ENCODE measurements at places on chromosomes 1 and 21.

DNA sequence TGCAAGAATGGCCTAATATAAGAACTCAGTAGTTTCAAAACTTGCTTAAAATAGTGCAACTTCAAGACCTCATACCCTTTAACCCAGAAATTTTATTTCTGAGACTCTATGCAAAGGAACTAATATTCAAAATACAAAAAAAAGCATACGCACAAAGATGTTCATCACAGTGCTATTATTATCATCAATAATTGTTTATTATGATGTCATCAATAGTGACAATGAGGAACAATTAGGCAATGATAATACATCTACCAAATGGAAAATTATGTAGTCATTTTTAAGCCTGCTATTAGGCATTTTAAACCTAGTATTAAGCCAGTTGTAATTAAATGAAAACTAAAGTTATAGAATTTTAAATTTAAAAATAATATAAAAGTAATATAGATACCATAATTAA, 3.3 kb downstream of the TTLL7 start:
- no peak for DNase-seq

DNA sequence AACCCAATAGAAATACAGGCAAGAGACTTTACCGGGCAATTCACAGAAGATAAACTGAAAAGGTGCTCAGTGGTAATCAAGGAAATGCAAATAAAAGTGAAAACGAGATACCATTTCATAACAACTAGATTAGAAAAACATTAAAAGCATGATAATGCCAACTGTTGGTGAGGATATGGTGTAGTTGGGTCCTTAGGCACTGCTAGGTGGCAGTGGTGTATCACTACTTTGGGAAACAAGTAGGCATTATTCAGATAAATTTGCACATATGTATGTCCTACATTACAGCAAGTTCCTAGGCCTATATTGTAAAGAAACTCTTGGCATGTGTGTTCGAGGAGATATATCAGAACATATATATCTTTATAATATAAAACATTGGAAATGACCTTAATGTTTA, 31.0 kb downstream of the AZIN2 start:
- DNase-seq, result no peak

- no peak for DNase-seq
Measured at GRCh38 chr1:245304698-245305097, 149.9 kb downstream of the KIF26B start.

DNA sequence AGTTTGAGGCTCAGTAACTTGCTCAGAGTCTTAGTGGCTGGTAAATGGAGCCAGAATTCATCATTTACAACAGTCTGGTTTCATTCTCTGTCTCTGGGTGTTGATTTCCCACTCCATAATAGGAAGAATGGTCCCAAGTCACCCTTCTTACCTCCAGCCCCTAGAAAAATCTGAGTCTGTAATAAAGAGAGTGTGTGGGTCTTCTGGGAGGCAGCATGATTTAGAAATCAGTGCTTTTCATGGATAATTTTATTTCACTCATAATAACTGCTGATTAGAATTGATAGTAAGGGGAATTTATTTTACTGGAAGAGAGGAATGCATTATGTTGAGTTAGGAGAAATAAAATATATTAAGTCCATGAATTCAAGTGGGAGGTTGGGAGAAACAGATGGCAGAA, 2.1 kb downstream of the PLA2G2D start:
- no peak for DNase-seq

DNA sequence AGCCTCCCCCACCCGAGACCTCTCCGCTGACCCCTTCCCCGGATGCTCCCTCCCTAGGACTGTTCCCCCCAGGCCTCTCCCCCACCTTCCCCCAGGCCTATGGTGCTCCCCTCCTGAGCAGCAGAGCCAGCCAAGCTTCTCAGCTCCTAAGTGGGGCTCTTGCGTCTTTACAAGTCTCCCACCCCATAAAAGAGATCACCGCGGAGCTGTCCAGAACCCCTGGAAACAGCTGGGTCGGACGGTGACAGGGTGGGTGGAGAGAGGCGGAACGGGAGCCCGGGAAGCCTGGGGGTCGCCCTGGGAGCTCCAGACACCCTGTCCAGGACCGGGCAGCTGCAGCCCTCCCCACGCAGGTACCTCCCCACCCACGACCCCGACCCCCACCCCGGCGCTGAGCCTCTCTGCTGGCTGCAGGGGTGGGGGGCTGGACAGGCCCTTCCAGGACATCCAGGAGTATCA, 61.2 kb downstream of the WNT9A start:
- DNase-seq, result no peak

- DNase-seq, result no peak
Measured at GRCh38 chr1:53368314-53369033, 40.6 kb upstream of the LRP8 start.

DNA sequence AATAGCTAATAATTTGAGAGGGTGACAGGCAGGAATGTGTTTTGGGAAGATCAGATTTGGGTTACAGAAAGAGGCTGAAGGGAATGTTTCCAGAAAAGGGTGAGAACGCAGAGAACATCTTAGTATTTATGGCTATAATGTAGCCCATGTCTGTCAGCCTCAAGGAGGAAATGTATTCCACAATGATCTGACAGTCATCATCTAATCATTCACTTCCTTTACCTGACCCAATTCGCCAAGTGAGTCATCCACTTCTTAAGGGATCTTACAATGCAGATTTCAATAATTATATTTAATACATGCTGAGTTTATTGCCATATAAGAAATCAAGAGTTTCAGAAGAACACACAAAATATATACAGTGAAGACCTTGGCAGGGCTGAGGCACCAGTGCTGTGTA, 10.8 kb downstream of the TRIM45 start:
- DNase-seq, result no peak

DNA sequence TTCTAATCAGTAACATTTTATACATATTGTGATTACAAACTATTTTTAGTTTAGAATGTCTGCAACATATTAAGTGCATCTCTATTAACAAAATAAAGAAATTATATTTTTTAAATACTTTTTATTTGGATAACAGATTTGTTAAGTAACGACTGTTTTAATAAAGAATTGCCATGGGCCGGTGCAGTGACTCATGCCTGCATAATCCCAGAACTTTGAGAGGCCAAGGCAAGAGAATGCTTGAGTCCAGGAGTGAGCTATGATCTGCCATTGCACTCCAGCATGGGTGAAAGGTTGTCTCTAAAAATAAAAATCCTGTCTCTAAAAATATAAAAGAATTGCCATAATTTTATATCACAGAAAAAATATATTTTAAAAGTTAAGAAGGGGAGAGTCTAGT, 4.1 kb downstream of the LRRIQ3 start:
- no peak for DNase-seq

DNA sequence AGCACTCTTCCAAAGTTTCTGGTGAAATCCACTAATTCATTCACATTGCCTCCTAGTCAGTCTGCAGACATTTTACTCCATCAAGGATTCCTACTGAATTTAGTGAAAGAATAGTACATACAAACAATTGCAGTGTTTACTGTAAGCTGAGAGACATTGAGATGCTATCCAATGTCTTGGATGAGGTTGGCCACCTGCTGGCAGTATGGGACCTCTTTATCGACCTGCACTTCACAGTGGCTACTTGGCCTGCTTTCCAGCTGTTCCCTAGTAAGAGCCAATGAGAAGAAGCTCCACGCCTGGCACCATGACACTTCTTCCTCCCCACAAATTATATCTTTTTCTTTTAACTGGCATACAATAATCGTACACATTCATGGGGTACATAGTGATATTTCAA, 51.5 kb upstream of the LRIF1 start:
- DNase-seq, result no peak

- no peak for DNase-seq
Measured at GRCh38 chr1:185249563-185249962, 67.5 kb downstream of the IVNS1ABP start.

DNA sequence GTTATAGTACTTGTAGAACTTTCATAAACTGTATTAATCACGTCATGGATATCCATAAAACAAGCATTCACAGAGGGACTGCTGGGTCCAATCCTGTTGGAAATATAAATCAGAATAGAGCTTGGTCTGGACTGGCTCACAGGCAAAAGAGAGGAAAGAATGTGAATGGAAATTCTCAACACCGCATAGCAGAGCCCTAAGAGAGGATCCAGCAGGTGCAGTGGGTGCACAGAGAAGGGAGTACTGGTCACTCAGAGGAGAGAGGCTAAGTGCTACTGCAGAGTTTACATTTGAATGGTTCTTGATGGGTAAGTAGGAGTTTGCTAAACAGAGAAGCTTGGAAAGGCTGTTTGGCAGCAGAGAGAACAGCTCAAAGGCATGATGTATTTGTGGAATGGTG, 231.7 kb downstream of the PAPPA2 start:
- no peak for DNase-seq

DNA sequence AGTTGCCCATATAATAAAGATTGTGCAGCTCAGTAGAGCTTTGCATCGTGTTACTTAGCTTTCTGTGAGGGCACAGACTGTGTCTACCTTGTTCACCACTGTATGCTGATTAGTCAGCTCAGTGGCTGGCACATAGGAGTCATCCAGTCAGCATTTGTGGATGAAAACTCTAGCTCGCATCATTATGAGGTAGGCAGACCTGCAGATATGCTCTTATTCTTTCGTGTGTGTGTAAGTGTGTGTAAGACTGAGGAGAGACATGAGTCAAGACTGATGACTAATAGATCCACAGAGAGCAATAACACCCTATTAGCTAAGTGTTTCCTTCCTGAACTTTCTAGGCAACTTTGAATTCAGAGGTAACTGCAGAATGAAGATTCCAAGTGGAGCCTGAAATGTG, 17.1 kb downstream of the TTF2 start:
- DNase-seq, result no peak

DNA sequence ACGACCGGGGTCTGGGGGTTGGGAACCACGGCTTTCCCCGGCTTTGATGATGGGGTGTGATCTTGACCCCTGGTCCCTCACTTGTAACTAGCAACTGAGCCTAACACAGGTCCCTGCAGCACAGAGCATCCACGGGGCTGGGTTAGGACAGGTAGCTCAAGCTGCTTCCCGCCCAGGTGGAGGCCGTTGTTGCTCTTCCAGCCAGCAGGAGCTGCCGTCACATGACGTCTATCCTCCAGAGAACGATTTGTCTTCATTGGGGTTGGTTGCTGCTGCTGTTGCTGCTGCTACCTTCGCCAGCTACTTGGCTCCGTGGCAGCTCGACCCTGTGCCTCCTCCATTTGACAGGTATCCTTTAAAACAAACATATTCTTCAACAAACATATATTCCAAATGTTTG, 74.3 kb upstream of the ADAR start:
- DNase-seq, result no peak

- peak; percentile 20 for DNase-seq
Measured at GRCh38 chr1:46747683-46748288, 28.9 kb upstream of the EFCAB14 start.

- peak; percentile 2 for DNase-seq
Measured at GRCh38 chr1:195278644-195279043, 1329.6 kb downstream of the KCNT2 start.

DNA sequence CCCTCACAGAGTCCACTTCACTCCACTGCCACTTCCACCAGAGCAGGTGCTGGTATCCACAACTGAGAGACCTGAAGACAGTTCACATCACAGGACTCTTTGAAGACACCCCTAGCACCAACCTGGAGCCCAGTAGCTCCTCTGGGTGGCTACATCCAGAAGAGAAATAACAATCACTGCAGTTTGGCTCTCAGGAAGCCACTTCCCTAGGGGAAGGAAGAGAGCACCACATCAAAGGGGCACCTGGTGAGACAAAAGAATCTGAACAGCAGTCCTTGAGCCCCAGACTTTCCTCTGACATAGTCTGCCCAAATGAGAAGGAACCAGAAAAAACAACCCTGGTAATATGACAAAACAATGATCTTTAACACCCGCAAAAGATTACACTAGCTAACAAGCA, 113.2 kb downstream of the TENT5C start:
- no peak for DNase-seq

- DNase-seq, result no peak
Measured at GRCh38 chr1:246081138-246081702, 425.9 kb downstream of the SMYD3 start.

GRCh38 chr1:213245260-213245910, 194.3 kb downstream of the RPS6KC1 start:
- DNase-seq, result no peak

DNA sequence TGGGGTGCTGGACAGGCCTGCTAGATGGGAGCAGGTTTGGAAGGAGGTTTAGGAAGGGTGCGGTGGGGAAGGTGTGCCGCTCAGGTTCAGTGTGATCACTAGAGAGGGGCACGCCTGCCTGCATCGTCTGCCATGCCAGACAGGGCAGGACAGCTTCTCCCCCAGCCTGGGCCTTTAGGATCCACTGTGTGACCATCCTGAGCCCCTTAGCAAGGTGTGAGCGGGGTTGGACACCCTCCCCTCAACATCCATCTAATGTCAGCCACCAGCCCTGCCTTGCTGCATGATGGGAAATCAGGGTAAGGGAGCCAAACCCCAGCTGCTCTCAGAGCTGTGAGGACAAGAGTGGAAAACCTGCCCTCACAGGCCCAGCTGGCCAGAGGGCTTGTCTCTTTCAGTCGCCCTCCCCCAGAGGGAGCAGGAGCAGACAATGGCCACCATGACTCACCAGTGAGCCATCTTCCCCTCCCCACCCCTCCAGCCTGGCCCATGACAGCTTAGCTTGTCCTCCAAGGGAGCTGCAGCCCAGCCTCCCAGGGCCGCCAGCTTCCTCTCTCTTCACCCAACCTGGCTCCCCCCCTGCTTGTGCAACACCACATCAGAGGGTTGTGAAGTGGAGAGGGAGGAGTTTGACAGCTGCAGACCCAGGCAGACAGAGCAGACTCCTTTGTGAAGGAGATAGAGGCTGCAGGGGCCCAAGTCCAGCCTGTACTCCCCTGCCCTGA, 37.0 kb downstream of the NUAK2 start:
- DNase-seq, result peak; percentile 75

DNA sequence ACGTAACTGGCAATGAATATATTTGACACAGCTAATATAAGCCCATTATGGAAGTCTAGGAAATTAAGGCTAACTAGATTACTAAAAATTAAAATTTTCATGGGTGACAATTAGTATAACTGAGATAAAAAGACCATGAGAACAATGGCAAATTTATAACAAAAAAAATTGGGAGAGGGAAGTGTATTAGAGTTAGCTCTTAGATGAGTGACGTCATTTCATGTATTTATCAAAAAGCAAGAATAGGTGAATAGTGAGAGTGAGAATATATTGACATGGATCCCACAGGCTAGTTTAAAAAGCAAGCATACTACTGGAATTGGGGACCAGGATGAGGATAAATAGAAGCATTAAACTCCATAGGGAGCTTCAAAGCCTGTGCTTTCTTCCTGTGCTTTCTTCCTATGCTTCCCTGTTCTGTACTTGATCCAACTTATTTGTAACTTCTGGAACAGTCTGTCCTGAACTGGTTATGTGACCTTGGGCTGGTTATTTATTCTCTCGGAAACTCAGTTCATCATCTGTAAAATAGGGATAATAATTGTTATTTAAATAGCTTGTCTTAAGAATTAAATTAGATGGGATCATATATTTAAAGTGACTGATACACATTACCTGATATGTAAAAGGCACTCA, 9.1 kb downstream of the BCL9 start:
- no peak for DNase-seq

DNA sequence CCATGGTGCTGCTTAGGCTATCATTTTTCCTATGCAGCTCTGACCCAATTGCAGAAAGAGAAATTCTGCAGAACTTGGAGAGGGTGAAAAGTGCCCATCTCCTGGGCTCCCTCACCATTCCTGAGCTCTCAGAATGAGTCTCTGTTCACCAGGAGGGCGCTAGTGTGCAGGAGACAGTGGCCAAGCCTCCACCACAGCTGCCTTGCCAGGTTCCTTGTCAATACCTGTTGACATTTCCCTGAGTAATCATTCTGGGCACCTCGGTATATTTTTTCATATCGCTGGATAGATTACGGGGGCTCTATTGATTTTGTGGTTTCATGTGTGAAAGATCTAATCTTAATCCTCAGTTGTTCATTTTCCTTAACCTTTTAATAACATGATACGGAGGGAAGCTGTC, 13.0 kb upstream of the C8B start:
- no peak for DNase-seq
